ENCODE measurements at places on chromosomes 6 and 20.
A peak's percentile ranks its signal among the peaks of the same experiment; 100 is the strongest.

DNA sequence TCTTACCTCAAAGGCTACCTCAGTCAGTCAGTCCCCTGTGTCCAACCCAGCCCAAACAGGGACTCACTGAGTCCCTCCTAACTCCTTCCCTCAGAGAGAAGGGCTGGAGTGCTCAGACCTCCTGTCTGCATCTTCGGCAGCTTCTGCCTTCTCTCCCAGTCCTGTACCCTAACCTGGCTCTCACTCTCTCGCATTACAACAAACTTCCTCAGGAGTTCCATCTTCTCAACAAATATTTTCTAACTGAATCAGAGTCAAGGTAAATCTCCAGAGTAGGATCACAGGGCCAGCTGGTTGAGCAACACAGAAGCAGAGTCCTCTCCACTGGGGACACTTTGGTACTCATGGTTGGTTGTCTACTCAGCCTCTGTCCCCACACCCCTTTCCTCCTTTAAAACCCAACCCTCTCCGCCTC, 92.3 kb downstream of the MRPL14 start:
- no peak for DNase-seq

GRCh38 chr6:118135371-118135770, 228.3 kb downstream of the SLC35F1 start:
- no peak for DNase-seq

GRCh38 chr20:34472246-34472925, 43.8 kb upstream of the DYNLRB1 start:
- no peak for DNase-seq

DNA sequence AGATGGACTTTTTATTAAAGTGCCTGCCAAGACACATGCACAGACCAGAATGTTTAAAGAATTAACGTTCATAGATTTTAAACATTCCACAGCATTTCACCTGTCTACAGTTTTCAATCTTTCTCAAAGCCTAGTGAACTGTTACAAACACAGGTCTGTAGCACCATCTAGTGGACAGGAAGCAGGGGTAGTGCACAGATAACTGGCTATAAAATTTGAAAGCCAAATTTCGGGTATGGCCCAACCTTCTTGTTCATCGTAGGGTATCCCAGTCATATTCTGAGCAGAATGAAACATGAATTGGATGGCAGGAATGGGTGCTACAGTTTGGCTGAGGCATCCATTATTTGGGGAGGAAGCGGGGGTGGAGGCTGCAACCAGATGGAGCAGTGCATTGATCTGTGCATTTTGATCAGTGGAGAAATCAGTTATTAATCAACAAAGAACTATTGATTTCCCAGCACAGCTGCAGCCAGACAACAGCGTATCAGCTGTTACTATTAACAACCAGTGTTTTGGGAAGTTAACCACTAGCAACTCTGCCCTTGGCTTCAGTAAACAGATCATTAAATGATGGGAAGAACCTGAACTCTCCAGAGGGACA, 56.1 kb upstream of the B3GAT2 start:
- DNase-seq: no peak

DNA sequence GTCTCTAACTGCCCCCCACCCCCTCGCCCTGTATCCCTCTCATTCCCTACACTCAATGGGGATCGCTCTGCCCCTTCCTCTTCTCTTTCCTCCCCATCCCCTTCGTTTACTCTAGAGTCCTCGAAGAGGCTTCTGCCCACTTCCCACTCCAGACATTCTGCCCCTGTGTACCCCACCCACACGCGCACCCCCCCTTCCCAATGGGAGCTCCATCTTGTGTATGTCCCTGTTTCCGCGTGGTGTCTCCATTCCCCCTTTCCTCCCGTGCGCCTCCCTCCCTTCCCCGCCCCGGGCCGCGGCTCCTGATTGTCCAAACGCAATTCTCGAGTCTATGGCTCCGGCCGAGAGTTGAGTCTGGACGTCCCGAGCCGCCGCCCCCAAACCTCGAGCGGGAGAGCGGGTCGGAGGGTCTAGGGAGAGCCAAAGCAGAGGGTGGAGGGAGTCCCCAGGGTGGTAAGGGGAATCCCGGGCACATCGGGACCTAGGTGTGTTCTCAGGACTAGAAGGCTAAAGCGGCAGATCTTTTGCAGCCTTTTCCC, 679 bp upstream of the RING1 start:
- DNase-seq: no peak

GRCh38 chr6:1842334-1842733, 232.6 kb downstream of the FOXC1 start:
- no peak for DNase-seq

GRCh38 chr6:156773476-156773875, 3.7 kb upstream of the ARID1B start:
- DNase-seq: no peak

- DNase-seq: no peak
Observed at GRCh38 chr6:125231574-125232343, 70.0 kb downstream of the HDDC2 start.

- DNase-seq: no peak
Observed at GRCh38 chr6:135519348-135519747, 21.8 kb upstream of the AHI1 start.

DNA sequence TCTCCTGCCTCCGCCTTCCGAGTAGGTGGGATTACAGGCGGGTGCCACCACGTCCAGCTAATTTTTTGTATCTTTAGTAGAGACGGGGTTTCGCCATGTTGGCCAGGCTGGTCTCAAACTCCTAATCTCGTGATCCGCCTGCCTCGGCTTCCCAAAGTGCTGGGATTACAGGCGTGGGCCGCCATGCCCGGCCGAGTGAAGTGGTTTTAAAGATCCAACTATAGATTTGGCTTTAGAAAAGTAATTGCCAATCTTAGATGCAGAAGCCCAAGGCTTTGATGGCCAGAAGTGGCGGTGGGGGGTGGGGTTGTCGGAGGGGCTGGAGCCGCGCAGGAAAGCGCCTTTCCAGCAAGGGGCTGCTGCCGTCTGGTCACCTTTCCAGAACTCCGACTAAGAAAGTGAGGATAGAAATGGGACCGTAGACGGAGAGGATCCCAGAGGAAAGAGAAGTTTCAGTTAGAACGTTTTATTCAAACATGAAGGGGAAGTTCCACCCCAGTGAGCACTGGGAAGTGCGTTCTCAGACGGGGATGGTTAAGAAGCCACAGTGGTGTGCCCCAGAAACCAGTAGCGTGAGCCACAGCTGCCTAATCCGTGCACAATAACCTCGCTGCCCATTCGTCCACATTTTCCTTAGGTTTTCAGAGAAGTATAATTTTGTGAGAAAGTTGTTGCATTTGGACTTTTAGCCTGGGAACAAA, 69.7 kb downstream of the DLL1 start:
- DNase-seq: no peak

DNA sequence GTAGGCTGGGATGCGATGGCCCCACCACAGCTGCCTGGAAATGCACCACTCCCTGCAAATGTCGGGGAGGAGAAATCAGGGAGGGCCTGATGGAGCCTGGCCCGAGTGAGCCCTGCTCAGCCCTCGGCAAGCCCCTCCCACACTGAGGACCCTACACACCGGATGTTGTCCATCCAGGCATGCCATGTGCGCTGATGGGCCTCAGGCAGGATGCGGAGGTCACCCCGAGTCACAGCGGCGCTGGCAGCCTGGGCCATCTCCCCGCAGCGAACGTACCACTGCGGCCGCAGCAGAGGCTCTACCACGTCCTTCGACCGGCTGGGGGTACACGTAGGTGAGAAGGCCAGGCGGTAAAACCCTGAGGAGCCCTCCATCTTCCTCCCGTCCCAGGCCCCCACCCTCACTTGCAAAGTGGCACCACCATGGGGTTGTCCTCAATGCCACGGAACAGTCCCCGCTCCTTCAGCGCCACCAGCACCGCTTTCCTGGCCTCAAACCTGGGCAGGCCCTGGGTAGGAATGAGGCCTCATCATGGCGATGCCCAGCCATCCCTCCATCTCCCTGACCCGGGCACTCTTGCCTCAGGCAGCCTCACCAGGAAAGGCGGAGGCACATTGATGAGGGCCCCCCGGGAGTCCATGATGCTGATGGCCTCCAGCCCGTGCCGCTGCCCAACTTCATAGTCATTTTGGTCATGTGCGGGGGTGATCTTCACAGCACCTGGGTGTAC, 5.2 kb upstream of the VWA7 start:
- no peak for DNase-seq

DNA sequence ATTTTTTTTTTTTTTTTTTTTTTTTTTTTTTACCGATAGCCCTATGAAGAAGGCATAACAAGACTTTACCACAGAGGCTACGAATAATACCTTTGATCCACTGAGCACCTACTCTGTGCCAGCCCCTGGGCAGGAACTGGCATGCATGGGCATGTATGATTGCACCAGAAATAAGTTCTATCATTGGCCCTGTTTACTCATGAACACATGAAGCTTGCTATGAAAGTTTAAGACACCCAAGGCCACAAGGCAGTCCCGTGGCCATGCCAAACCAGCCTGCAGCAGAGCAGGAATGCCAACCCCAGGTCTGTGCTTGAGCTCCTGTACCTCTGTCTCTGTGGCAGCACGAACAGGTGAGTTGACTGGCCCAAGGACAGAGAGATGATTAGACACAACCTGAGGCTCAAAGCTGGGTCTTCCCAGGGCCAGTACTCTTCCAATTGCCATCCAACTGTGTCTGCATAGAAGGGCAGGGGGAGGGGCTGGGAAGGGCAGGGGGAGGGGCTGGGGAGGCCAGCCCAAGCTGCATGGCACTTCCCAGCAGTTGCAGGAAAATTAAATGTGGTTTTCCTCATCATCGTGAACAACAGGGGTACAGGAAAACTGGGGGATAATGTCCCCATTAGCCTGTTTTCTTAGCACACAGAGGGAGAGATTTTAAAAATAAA, 63.5 kb downstream of the LRFN2 start:
- DNase-seq: no peak

DNA sequence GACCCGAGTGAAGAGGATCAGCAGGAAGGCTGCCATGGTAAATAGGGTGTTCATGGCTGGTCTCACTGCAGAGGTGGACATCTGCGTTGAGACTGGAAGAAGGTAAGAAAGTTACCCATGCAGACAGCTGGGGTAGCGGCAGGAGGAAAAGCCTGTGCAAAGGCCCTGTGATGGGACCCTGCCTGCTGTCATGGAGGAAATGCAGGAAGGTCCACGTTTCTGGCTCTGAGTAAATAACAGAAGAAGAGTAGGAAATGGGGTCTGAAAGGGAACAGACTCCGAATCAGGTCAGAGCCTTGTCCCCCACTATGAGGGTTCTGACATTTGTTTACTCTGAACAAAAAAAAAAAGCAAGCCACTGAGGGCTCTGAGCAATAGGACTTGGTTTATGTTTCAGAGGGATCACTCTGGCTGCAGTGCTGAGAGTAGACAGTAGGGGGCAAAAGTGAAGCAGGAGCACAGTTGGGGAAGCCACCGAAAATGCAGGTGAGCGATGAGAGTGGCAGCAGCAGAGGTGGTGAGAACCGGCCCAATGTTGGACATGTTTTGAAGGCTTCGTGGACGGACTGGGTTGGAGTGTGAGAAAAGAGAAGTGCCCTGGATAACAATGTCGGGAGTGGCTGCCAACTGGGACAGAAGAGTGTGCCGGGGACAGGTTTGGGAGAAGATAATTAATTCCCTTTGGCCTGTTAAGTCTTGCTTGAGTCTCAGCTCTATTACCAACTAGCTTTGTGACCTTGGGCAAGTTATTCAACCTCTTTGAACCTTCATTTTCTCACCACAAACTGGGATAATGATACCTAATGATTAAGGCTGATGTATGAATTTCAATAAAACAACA, 57.9 kb upstream of the MAP7 start:
- DNase-seq: peak; percentile 57

DNA sequence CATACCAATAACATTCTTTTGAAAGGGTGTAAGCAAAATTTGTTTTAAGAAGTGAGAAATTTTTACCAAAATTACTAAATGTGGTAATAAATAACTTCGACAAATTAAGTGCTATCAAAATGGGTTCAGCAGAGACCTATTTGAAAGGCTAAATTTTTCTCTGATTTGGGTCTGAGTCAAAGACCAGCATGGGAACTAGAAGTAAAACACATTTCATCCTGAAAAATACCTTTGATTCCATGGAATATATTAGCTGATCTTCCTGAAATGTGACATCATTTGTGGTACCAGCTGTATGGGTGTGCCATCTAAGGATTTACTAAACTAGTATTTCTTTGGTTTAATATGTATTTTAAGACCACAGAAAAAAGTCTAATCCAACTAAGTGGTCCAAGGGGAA, 63.6 kb downstream of the BLOC1S5 start:
- DNase-seq: no peak

DNA sequence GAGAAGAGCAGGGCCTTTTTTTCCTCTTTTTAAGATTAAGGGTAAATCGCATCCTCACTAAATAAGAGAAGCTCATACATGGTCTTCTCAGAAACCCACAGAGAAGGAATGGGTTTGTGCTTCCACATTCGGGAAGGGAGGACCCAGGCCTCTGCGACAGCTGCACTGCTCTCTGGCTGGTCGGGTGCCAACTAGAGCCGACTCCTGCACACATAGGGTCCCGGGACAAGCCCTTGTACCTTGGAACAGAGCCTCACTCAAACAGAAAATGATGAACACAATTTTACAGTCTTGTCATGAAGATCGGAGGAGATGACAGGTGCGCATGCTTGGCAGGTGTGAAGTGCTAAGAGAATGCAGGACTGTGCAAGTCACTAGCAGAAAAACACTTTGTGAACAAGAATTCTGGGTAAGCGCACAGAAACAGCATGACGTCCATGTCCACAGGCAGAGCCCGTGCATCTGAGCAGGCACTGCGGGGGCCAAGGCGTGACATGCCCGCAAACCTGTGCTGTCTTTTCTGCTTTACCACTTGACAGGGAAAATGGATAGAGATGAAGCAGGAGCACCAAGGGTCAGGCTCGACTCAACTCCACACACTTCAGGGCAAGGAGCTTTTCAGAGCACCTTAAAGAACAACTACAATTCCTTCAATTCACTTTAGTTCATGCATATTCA, 101.0 kb upstream of the MPC1 start:
- DNase-seq: no peak

GRCh38 chr20:49037962-49038387, 8.1 kb upstream of the CSE1L start:
- no peak for DNase-seq

DNA sequence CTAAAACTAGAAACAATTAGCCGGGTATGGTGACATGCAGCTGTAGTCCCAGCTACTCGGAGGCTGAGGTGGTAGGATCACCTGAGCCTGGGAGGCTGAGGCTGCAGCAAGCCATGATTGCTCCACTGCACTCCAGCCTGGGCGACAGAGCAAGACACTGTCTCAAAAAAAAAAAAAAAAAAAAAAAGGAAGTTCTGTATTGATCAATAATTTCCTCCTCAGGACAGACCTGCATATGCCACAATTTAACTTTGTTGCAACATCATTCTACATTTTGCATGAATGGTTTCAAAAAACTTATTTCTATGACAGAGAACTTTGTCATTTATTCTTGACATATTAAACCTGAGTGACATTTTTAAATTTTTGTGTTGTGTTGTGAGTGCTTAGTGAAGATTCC, 5.5 kb downstream of the DNAJC5 start:
- DNase-seq: no peak

GRCh38 chr6:90226257-90226656, 70.4 kb downstream of the BACH2 start:
- no peak for DNase-seq

DNA sequence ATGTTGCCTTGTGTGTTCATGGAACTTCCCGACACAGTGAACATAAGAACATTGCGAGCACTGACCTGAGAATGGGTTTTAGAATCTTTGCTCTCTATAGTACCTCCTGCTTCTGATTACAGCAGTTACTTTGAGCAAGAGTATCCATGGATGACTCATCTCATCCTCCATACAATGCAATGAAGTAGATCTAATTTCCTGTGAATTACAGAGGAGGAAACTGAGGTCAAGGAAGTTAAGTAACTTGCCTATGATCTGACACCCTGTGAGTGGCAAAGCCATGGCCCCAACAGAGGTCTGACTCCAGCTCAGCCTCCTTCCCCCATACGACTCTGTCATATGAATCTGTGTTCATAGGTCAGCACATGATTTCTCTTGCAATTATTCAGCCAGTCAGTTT, 518.1 kb downstream of the TFAP2A start:
- no peak for DNase-seq
